ENCODE measurements at places on chromosomes 6 and 20. TPM values are rescaled to one million over a fixed set of nuclear protein-coding genes. Genes with fewer than 3 reads are reported as not detected.

DNA sequence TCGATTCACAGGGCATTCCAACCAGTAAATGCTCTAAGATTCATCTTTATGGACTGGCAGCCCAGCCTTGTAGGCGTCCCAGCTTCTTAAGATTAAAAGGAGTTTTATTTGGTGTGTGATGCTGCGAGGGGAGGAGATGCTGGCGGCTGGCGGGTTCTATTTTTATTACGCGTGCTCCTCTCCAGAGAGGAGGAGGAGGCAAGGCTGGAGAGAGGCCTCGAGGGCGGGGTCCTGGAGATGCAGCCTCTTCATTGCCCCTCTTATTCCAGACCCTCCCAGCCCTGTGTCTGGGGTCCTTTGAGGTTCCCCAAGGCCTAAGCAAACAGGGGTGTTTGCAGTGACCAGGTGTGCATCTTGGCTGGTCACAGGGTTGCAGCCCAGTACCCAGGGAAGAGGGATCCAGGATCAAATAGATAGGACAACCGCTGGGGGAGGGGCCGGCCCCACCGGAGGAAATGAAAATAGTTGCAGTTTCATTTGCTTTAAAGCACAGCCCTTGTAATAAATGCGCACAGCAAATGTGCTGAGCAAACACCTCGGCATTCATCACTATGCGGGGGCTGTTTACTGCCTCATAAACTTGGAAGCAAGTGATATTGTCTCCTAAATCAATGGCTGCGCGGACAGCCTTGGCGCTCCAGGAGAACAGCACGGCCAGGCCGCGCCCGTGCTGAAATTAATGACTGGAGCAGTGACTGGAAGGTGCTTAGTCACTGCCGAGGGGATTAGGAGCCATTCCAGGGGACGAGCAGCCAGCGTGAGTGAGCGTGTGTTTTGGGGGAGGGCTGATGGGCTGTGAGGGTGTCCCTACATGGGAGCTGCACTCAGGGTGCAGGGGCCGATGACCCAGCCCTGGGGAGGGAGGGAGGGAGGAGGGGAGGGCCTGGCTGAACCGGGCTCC, 83.0 kb downstream of the TMEM242 start:
- no peaks in the 10 kb centered on the region for H3K36me3 ChIP-seq
- H3K4me1 ChIP-seq = peaks cover 6% of the 10 kb centered on the region
- H3K27me3 ChIP-seq = peaks cover 20% of the 10 kb centered on the region
- DNase-seq = no peak

Gene TREM1
- polyA plus RNA-seq = 175 TPM

- no peaks in the 10 kb centered on the region for H3K27me3 ChIP-seq
- no peaks in the 10 kb centered on the region for H3K4me1 ChIP-seq
- no peak for DNase-seq
- H3K4me3 ChIP-seq = no peak overlapping the region
Measured at GRCh38 chr20:46826343-46826984, 68.2 kb upstream of the EYA2 start.

DNA sequence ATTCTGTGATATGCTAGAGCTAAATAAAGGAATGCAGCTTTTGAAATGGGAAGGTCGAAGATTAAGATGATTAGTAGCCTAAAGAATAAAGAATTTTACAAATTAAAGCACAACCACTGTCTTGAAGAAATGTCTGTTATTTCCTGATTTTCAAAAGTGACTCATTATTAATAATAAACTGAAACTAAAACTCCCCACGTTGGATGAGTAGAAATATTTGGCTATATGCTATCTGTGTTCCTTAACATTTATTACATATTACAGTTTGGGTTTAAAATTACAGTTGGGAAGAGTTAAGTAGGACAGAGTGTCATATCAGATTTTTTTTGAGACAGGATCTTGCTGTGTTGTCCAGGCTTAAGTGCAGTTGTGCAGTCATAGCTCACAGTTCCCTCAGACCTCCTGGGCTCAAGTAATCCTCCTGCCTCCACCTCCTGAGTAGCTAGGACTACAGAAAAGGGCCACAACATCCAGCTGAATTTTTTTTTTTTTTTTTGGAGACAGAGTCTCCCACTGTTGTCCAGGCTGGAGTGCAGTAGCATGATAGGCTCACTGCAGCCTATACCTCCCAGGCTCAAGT, 47.1 kb downstream of the AKIRIN2 start:
- no peak overlapping the region for H3K4me3 ChIP-seq
- no peaks in the 10 kb centered on the region for H3K4me1 ChIP-seq
- no peak for DNase-seq
- H3K27ac ChIP-seq = no peak overlapping the region

Gene SYCP2L
- not detected for polyA plus RNA-seq

DNA sequence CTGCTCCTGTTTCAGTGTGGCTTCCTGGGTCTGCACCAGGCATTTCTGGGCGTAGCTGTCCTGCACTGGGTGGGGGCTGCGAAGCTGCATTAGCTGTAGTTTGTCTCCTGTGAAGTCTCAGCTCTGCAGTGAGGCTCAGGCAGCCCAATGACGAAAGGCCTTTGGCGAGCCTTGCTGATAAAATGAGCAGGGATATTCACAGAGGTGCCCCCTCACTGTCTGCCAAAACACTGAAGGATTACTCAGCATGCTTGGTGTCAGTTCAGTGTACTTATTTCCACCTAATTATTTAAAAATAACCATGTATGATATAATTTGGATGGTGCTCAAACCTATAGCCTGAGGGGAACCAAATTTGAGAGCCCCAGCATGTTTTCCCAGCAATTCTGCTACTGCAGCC, 73.5 kb downstream of the ECT2L start:
- no peaks in the 10 kb centered on the region for H3K36me3 ChIP-seq
- H3K27ac ChIP-seq = no peak overlapping the region
- H3K27me3 ChIP-seq = no peaks in the 10 kb centered on the region
- no peak overlapping the region for H3K4me3 ChIP-seq
- no peak for DNase-seq
- no peaks in the 10 kb centered on the region for H3K4me1 ChIP-seq

Data from CD14-positive monocyte (primary cell).